ENCODE measurements at places on chromosomes 2 and 18.

- DNase-seq: peak; percentile 76
Observed at GRCh38 chr2:23900541-23901322, 26.2 kb downstream of the ATAD2B start.

- no peak for DNase-seq
Observed at GRCh38 chr18:62950246-62950645, 234.9 kb downstream of the PHLPP1 start.

- no peak for DNase-seq
Observed at GRCh38 chr2:38148501-38148900, 72.5 kb upstream of the CYP1B1 start.

- DNase-seq: no peak
Observed at GRCh38 chr2:15756011-15756550, 164.4 kb downstream of the DDX1 start.

GRCh38 chr2:241976296-241976695 is 106.8 kb downstream of the RTP5 start:
- no peak for DNase-seq

- DNase-seq: no peak
Observed at GRCh38 chr2:238132463-238133450, 5.7 kb upstream of the KLHL30 start.

DNA sequence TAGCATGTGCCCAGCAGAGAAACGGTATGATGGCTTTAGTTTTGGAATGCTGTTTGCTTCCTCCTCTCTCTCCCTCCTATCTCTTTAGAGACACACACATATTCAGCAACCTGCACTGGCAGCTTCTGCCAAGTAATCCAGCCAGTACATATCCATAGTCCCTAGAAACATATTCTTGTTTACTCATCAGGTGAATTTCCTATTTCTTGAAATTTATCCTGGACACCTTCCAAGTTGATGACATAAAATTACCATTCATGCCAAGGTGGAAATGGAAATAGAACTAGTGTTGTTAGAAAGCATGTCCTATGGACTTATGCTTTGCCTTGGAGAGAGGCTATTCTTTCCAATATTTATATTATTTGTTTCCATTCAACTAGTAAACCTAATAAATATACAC is 50.9 kb upstream of the RGPD4 start:
- DNase-seq: no peak

- DNase-seq: no peak
Observed at GRCh38 chr2:160425434-160426151, 68.0 kb downstream of the RBMS1 start.

DNA sequence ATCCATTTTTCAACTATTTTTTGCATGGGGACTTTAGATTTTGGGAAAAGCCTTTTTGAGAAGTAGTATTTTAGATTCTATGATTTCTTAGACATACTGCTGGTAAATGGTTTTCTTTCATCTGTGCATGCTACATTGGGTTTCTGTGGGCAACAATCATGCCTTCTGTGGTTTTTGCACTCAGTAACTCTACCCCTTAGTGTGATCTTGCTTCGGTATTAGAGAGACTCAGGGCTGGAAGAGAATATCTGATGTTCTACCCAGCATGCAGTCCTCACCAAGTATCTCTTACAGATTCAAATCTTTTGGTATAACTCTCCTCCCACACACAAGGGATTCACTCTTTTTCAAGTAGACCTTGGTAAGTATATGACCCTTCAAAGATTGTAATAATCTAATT is 183.0 kb downstream of the PMAIP1 start:
- peak; percentile 39 for DNase-seq

- no peak for DNase-seq
Observed at GRCh38 chr18:75467281-75467795, 39.8 kb upstream of the SMIM21 start.

DNA sequence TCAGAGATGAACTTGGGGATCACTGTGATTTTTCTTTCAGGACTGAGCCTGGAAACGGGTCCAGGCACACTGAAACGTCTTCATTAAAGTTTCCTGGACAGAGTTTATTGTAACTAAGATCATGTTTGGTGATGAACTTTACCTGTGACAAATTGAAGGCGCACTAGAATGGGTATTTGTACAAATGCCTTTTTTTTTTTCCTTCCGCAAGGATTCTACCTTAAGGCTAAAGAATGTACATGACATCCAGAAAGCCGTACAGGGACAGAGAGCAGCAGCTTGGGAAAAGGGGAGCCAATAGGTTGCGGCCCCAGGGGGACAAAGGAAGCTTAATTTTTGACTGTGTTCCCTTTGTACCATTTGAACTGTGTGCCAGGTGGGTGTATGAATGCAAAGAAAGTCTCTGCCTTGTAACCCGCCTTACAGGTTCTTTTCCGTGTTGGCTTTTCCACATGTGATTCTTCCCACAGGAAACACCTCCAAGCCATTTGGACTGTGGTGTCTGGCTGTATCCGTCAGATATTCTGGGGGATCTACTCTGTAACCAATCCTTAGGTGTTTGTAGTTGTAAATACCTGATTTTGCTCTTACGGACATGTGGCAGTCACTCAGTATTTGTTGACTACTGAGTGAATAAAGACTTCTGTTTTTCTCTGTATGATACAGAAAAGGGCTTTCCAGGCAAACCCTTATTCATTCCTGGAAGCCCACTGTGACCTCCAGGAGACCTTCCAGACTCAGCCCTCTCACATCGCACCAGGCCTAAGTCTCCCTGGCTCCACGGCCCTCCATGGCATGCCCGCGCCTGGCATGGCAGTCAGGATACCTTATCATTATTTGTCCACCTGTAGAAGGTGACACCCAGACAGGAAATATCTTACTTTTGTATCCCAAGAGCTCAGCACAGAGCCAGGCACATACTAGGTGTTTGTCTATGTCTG is 1.1 kb downstream of the LRRFIP1 start:
- DNase-seq: no peak

DNA sequence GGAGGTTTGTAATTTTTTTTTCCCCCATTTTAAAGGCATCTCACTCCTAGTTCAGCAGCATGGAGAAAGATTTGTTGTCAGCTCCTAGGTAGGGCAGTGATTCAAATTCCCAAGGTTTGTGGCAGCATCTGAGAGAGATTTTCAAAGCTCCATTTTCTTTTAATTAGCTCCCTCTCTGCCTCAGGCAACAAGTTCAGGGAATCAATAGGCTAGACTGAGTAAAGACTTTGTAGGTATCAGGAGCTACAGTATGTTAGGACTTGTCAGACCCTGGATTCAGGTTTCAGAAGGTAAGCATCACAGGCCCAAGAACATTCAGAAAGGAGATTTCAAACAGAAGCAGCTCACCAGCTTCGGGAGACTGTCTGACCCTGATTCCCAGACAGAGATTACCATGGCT is 273.3 kb upstream of the ERBB4 start:
- DNase-seq: no peak

DNA sequence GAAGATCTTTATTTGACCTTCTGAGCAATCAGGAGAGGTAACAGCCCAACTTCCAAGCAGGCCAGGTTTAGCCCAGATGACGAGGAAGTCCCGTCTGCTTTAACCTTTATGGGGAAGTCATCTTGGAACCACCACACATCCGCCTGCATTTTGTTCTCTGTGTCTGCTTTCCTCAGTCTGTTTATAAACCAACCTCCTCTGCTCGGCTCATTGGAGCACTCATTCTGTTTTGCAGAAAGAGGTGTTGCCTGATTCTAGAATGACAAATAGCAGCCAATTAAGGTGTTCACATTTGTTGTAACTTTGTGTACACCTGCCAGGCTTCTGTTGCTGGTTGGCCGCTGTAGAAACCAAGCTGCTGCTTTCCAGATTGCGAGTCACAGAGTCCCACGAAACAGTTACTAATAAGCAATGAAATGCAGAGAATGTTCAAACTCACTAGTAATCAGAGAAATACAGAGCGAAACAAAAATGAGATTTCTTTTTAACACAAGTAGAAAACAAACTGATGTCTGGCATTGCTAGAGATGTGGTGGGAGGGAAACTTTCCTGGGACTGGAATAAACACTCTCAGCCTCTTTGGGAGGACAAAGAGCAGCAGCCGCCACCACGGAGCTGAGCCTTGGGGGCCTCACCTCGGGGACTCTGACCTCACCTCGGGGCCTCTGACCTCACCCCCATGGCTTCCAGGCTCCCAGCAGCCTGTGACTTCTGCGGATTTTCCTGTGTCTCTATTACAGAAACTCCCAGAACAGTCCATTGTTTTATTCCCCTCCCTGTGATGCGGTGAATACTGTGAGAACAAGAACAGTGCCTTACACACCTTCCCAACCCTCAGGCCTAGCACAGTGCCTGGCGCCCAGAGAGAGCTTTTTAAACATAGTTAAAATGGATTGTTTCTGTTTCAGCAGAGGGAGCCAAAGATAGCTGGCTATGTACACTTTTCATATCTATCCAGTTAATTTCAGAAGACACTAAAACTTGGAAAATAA is 64.0 kb downstream of the MBP start:
- DNase-seq: peak; percentile 64

DNA sequence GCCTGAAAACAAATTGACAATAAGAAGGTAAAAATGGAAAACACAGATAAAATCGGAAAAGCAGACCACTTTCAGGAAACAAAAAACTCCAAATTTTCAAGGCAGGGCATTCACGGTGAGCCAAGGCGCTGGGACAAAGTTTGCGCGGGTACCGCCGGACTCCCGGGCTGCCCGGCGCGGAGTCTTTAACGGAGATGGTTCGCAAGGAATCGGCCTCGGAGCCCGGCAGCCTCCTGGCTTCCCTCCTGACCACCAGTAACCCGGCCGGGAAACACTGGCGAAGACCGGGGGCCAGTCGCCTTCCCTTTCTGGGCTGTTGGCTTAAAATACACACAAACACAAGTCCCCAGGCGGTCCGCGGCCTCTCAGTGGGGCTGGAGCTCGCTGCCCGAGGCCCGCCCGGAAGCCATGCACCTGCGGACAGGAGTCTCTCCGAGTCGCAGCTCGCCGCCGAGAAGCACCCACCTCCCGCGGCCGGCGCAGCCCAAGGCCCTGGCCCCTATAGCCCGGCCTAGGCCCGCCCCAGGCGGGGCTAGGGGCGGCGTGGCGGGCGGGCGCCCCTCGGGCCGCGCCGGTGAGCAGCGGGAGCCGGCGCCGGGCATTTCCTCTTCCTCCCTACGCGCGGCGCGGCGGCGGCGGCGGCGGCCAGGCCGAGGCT is 622 bp upstream of the KCMF1 start:
- DNase-seq: no peak

- DNase-seq: no peak
Observed at GRCh38 chr2:37550190-37550589, 121.3 kb downstream of the CDC42EP3 start.

GRCh38 chr2:147530033-147530432 is 314.8 kb upstream of the ACVR2A start:
- DNase-seq: no peak

- DNase-seq: peak; percentile 38
Observed at GRCh38 chr2:218014706-218015585, 12.2 kb upstream of the TNS1 start.
